ENCODE measurements at places on chromosomes 6 and 20. TPM values are rescaled to one million over a fixed set of nuclear protein-coding genes. Genes with fewer than 3 reads are reported as not detected.

GDAP1L1 gene
- not detected for total RNA-seq

ADGRF4 gene
- total RNA-seq, result not detected

TRIM40 gene
- not detected for total RNA-seq

EMILIN3 gene
- 34.7 TPM for total RNA-seq

C2 gene
- 6.3 TPM for total RNA-seq

RAET1G gene
- total RNA-seq, result not detected

GZF1 gene
- 16.3 TPM for total RNA-seq

SLPI gene
- 134 TPM for total RNA-seq

FAXC gene
- total RNA-seq, result under 0.01 TPM

ZNF334 gene
- 5.1 TPM for total RNA-seq

TAF4 gene
- total RNA-seq, result 50.4 TPM

SIRPB2 gene
- total RNA-seq, result 3.9 TPM

OVOL2 gene
- not detected for total RNA-seq

XKR7 gene
- total RNA-seq, result not detected

PROKR2 gene
- total RNA-seq, result not detected

EPHA7 gene
- total RNA-seq, result 1.5 TPM

TMEM200A gene
- total RNA-seq, result 11.8 TPM

CST2 gene
- not detected for total RNA-seq

DEFB125 gene
- not detected for total RNA-seq

APCDD1L gene
- not detected for total RNA-seq

LRP11 gene
- 40.0 TPM for total RNA-seq

CGA gene
- total RNA-seq, result not detected

NT5DC1 gene
- total RNA-seq, result 23.5 TPM

CPXM1 gene
- total RNA-seq, result 1.9 TPM

SDC4 gene
- 58.2 TPM for total RNA-seq

C20orf96 gene
- 3.5 TPM for total RNA-seq

SHLD1 gene
- total RNA-seq, result 5.9 TPM

CLPSL1 gene
- not detected for total RNA-seq

CEBPB gene
- total RNA-seq, result 327 TPM

CALHM6 gene
- total RNA-seq, result 8.2 TPM

ZNF831 gene
- total RNA-seq, result 0.90 TPM

ESR1 gene
- total RNA-seq, result 5.4 TPM

C20orf202 gene
- not detected for total RNA-seq

TP53TG5 gene
- total RNA-seq, result not detected

UTRN gene
- 279 TPM for total RNA-seq

AIG1 gene
- total RNA-seq, result 21.9 TPM

PDE10A gene
- 10.0 TPM for total RNA-seq

TENT5A gene
- total RNA-seq, result 24.3 TPM

PM20D2 gene
- 15.7 TPM for total RNA-seq

CSNK2A1 gene
- 62.4 TPM for total RNA-seq

SMIM29 gene
- 36.3 TPM for total RNA-seq

DUSP15 gene
- total RNA-seq, result 31.8 TPM

FAM184A gene
- 5.7 TPM for total RNA-seq

KIF25 gene
- not detected for total RNA-seq

ARMH2 gene
- total RNA-seq, result not detected

CST4 gene
- not detected for total RNA-seq

RAET1L gene
- not detected for total RNA-seq

LTB gene
- total RNA-seq, result not detected

CASS4 gene
- total RNA-seq, result 2.0 TPM

BPI gene
- total RNA-seq, result 0.84 TPM

Measured in tibial nerve (tissue), 4 donors.